Hepatocyte (in vitro differentiated cells): ENCODE measurements at places on chromosomes 3 and 15. TPM values are rescaled to one million over a fixed set of nuclear protein-coding genes. Genes with fewer than 3 reads are reported as not detected.
A peak's percentile ranks its signal among the peaks of the same experiment; 100 is the strongest.

GRCh38 chr3:120558771-120559241 lies 37.3 kb upstream of the NDUFB4 start:
- H3K27ac ChIP-seq: peak overlapping the region; percentile 56
- no peaks in the 10 kb centered on the region for H3K27me3 ChIP-seq
- H3K36me3 ChIP-seq: no peaks in the 10 kb centered on the region
- H3K4me3 ChIP-seq: peak overlapping the region; percentile 30
- H3K4me1 ChIP-seq: peaks cover 11% of the 10 kb centered on the region

Gene VIPR1
- total RNA-seq: 12.2 and 19.2 TPM in 2 replicates

Gene NANOGP8
- not detected in 2 replicates for total RNA-seq

DNA sequence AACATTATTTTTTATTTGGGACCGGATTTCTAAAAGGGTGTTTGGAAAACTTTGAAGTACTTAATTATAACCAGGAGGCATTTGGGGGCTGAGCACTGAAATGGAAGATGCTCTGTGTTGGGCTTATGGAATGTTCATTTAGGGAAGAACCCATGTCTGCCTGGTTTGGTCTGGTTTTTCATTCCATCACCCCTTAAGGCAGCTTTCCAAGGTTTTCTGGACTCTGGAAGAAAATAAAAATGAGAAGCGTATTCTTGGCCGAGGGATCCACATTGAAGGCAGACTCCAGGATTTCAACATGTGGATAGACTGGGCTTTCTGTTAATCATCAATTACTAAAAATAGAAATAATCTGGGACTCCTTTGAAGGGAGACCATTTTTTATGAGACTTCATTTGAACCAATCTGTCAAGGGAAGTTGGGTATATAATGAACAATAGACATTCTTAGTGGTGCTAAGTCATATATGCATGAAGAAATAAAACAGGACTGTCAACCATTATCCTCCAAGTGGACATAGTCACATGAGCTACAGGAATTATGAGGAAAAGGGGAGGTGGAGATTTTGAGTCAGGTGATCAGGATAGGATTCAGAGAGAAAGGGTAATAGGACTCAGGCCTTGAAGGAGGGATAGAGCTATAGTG lies 270.5 kb upstream of the ADAMTS9 start:
- peaks cover 14% of the 10 kb centered on the region for H3K4me1 ChIP-seq
- no peaks in the 10 kb centered on the region for H3K36me3 ChIP-seq
- no peaks in the 10 kb centered on the region for H3K27me3 ChIP-seq
- no peak for DNase-seq
- no peak overlapping the region for H3K27ac ChIP-seq

Gene KIF15
- total RNA-seq: 2.7 and 4.1 TPM in 2 replicates

DNA sequence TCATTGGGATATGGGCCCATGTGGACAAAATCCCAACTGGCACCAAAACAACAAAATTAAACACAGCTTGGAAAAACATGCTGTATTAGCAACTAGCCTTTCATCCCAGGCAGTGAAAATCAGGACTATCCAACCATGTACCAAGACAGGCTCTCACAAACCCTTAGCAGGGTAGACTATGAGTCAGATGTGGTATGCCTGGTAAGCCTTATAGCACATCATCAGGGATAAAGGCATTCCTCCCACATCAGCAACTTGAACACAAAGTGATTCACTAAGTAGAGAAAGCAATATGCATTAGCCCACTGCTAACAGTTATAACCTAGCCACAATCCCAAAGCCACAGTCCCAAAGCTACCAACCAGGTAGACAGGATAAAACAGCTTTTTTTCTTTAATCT lies 8.0 kb downstream of the CEP152 start:
- H3K27me3 ChIP-seq: no peaks in the 10 kb centered on the region
- peak; percentile 21 for DNase-seq
- H3K36me3 ChIP-seq: no peaks in the 10 kb centered on the region
- no peak overlapping the region for H3K4me3 ChIP-seq

Gene GP5
- 0.27 and 0.52 TPM in 2 replicates for total RNA-seq

- peak; percentile 56 for DNase-seq
- no peaks in the 10 kb centered on the region for H3K36me3 ChIP-seq
- peak overlapping the region; percentile 70 for H3K27ac ChIP-seq
- no peaks in the 10 kb centered on the region for H3K27me3 ChIP-seq
- H3K4me1 ChIP-seq: peaks cover 46% of the 10 kb centered on the region
Observed at GRCh38 chr3:185717121-185717520, 107.7 kb downstream of the IGF2BP2 start.

- no peak for DNase-seq
- no peaks in the 10 kb centered on the region for H3K27me3 ChIP-seq
- H3K36me3 ChIP-seq: no peaks in the 10 kb centered on the region
- no peak overlapping the region for H3K27ac ChIP-seq
- no peak overlapping the region for H3K4me3 ChIP-seq
Observed at GRCh38 chr3:157310329-157311052, 126.2 kb upstream of the PTX3 start.

DNA sequence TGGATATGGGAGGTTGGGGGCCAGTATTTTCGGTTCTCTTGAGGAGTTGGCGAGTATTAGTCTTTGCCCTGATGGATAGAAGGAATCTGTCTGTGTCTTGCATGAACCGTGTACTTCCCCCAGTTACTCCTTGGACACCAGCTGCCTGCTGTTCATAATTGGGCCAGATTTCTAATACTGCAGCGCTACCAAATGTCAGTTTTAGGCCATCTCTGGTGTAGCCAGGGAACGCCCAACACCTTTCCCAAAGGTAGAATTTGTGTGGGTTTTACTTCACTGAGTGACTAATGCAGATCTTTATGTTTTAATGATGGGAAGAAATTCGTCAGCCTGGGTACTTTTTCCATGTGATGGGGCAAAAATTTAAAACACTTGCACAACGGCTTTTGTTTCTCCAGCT lies 18.4 kb downstream of the FLNB start:
- no peaks in the 10 kb centered on the region for H3K27me3 ChIP-seq
- no peak overlapping the region for H3K4me3 ChIP-seq
- H3K27ac ChIP-seq: peak overlapping the region; percentile 64
- H3K4me1 ChIP-seq: peaks cover 24% of the 10 kb centered on the region
- no peak for DNase-seq
- H3K36me3 ChIP-seq: no peaks in the 10 kb centered on the region

GRCh38 chr15:94375997-94376396 lies 144.6 kb downstream of the MCTP2 start:
- H3K4me1 ChIP-seq: no peaks in the 10 kb centered on the region
- H3K4me3 ChIP-seq: no peak overlapping the region
- H3K27me3 ChIP-seq: no peaks in the 10 kb centered on the region
- H3K36me3 ChIP-seq: no peaks in the 10 kb centered on the region

Gene LEKR1
- total RNA-seq: 0.76 and 1.1 TPM in 2 replicates

DNA sequence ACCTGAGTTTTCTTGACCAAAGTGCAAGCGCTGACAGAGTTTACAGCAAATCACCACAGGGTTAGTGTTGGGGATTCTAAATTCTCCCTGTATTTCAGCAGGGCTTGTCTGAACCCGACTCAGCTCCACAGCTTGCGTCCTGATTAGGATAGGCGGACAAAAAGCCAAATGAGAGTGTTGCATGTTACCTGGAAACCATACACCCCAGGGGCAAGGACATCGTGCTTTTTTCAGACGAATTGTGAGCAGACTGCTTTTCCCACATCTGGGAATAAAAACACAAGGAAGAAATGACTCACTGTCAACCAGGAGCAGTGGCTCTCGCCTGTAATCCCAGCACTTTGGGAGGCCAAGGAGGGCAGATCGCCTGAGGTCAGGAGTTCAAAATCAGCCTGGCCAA lies 3.0 kb downstream of the DZIP1L start:
- no peaks in the 10 kb centered on the region for H3K27me3 ChIP-seq
- no peak overlapping the region for H3K4me3 ChIP-seq
- H3K4me1 ChIP-seq: peaks cover 10% of the 10 kb centered on the region
- H3K36me3 ChIP-seq: no peaks in the 10 kb centered on the region
- no peak for DNase-seq
- no peak overlapping the region for H3K27ac ChIP-seq

Gene FBN1
- 172 and 199 TPM in 2 replicates for total RNA-seq

Gene GTF2E1
- total RNA-seq: 9.2 and 11.6 TPM in 2 replicates

DNA sequence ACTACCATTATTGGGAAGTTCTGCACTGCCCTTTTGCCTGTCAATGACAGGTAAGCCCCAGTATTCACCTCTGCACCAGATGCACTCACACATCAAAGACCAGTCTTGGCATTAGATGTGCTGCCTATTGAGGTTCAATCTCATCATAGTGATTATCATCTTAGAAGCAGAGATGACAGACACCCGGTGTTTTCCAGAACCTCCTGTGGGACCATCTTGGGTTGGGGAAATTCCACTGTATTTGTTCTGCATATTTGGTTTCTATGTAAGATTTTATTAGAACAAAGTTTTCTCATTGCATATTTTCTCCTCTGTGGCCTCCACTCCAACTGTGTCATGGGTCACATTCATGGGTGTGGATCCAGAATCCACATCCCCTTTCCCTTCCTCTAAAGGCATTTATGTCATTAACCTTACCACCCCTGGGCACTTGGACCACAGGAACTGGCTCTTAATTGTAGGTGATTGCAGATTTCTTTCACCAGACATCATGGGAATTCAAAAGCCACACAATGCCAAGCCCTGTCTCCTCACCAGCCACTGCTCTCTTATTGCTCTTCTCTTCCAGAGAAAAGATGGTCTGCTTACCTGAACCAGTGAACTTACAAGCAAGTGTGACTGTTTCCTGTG lies 31.2 kb downstream of the PLA1A start:
- H3K4me1 ChIP-seq: no peaks in the 10 kb centered on the region
- no peak for DNase-seq
- H3K4me3 ChIP-seq: no peak overlapping the region
- H3K36me3 ChIP-seq: no peaks in the 10 kb centered on the region
- no peaks in the 10 kb centered on the region for H3K27me3 ChIP-seq

DNA sequence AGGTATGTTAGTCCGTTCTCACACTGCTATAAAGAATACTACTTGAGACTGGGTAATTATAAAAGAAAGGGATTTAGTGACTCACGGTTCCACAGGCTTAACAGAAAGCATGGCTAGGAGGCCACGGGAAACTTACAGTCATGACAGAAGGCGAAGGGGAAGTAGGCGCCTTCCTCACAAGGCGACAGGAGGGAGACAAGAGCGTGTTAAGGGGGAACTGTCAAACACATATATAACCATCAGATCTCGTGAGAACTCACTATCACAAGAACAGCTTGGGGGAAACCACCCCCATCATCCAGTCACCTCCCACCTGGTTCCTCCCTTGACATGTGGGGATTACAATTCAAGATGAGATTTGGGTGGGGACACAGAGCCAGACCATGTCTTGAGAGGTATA lies 30.4 kb downstream of the SPRED1 start:
- no peaks in the 10 kb centered on the region for H3K27me3 ChIP-seq
- H3K4me1 ChIP-seq: no peaks in the 10 kb centered on the region
- H3K36me3 ChIP-seq: no peaks in the 10 kb centered on the region
- H3K27ac ChIP-seq: no peak overlapping the region
- no peak overlapping the region for H3K4me3 ChIP-seq
- no peak for DNase-seq

Gene DENND6A
- 19.3 and 20.3 TPM in 2 replicates for total RNA-seq

- no peak overlapping the region for H3K4me3 ChIP-seq
- no peaks in the 10 kb centered on the region for H3K36me3 ChIP-seq
- H3K4me1 ChIP-seq: no peaks in the 10 kb centered on the region
- H3K27ac ChIP-seq: no peak overlapping the region
- H3K27me3 ChIP-seq: no peaks in the 10 kb centered on the region
- peak; percentile 41 for DNase-seq
Observed at GRCh38 chr3:8972639-8973038, 9.4 kb upstream of the RAD18 start.

GRCh38 chr15:27057904-27058645 lies 87.1 kb downstream of the GABRG3 start:
- H3K27me3 ChIP-seq: no peaks in the 10 kb centered on the region
- no peaks in the 10 kb centered on the region for H3K36me3 ChIP-seq
- H3K27ac ChIP-seq: no peak overlapping the region
- no peaks in the 10 kb centered on the region for H3K4me1 ChIP-seq
- DNase-seq: no peak

Gene AGTR1
- 8.0 and 11.2 TPM in 2 replicates for total RNA-seq

Gene ADAMTS9
- 116 and 145 TPM in 2 replicates for total RNA-seq

Gene CCR8
- not detected in 2 replicates for total RNA-seq
